AG04449 (cell line): ENCODE measurements at places on chromosomes 12 and 14.

DNA sequence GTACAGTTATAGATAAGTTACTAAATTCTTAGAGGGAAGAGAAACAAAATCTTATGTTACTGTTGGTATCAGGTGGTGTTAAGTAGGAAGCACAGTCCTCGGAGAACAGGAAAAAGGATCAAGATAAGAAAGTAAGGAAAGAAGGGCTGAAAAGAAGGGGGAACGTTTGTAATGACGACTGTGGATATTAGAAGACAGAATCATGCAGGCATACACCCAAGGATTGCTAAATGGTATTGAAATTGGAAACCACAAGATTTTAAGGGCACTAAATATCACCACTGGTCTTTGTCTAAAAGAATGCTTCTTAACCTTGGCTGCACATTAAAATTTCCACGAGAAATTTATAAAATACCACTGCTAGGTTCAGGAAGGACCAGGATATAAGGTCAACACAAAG lies 34.1 kb upstream of the ERGIC2 start:
- DNase-seq, result no peak

- DNase-seq, result no peak
These were observed 100.4 kb upstream of the PMCH start for GRCh38 chr12:102298022-102298421.

DNA sequence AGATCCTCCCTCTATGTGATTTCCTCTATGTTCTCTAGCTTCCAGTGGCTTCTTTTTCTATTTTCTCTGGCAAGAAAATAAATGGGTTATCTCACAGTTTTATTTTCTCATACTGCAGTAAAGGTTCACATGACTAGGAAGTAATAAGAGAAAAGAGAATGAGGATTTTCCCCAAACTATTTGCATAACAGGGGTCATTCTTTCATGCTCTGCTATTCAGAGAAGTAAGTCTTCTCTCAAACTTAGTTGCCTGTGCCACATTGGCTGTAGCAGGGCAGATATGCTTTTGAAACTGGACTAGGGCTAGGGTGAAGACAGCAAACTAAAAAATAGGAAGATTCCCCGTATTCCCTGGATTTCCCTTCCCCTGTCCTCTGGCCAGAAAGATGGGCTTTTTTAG lies 57.4 kb downstream of the ACSM4 start:
- DNase-seq, result no peak

- DNase-seq, result no peak
These were observed 44.7 kb upstream of the USP15 start for GRCh38 chr12:62215506-62215905.

DNA sequence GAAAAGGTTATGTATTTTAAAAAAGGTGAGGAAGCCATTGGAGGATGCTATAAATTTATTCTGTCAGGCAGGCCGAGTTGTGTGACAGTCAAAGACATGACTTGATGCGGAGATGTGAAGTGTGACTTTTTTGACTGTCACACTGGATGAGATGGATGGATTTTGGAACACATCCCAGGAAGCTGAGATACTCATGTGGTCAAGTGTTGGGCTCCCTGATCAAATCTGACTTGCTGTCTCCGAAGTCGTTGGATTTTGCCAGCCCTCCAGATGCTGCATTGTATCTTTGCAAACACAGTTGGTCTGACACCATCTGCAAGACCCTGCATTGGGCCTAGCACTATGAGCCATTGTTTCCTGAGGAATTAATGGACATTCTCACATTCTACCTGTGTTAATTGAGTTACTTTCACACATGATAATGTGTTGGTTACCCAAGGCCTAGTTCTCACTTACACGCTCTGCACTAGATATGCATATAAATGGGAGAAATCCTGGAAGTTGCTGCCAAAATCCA lies 204.0 kb upstream of the PRKD1 start:
- DNase-seq, result no peak

- DNase-seq, result no peak
These were observed 31.0 kb downstream of the NFYB start for GRCh38 chr12:104106965-104107364.

GRCh38 chr14:76152333-76152681 lies 585 bp downstream of the GPATCH2L start:
- peak; percentile 53 for DNase-seq

GRCh38 chr12:56116267-56117081 lies at the start of gene RPL41:
TSS of gene RPL41 (plus strand) at chr12:56116633.
- DNase-seq, result peak; percentile 50

DNA sequence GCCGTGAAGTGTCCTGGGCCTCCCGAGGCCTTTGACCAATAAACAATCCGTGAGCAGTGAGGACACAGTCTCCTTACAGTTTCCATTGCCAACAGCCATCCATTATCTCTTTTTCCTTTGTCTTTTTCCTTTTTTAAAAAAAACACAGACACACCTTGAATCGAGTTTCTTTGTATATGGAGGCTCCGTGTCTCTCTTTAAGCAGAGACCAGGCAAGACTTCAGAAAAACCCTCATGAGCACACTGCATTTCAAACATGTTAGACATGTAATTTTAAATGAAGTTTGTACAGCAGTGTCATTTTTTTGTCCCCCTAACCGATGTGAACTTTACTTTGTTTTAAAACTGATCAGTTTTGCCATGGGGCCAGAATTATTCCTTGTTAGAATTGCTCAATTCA lies 111.1 kb downstream of the SPTSSA start:
- no peak for DNase-seq

GRCh38 chr14:71529848-71530247 lies 402.4 kb upstream of the RGS6 start:
- DNase-seq, result no peak

GRCh38 chr14:95514131-95515079 lies 2.0 kb downstream of the SYNE3 start:
- no peak for DNase-seq

DNA sequence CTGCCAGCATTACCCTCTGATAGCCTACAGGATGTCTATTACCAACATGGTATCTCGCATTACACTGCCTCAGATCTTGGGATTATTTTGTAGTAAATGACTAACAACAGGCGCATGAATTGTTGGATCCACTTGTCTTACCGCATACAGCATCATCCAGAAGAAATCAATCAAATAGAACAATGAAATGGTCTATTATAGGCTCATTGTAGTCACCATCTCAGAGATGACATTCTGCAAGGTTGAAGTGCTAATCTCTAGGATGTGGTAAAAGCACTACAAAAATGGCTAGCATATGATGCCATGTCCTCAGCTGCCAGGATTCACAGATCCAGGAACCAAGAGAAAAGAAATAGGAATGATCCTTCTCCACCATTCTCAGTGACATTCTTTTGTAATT lies 52.0 kb downstream of the WASHC3 start:
- DNase-seq, result no peak

- DNase-seq, result no peak
These were observed 907.0 kb downstream of the BCL11B start for GRCh38 chr14:98364961-98365360.

DNA sequence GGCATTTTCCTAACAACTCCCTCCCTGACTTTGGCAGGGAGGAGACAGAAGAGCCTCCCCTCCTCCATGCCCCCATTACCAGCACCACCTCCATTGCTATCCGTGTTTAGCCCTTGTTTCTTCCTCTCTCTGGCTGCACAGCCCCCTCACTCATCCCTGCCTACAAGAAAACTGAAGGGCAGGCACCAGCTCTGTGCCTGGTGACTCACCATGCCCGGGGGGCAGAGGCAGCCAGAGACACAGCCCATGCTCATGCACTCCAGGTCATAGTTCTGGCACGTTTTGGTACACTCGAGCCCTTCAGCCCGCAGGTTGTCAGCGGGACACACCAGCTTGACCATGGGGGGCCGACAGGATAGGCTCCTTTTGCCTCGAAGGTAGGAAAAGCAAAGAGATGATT lies 80.4 kb downstream of the VWF start:
- no peak for DNase-seq

DNA sequence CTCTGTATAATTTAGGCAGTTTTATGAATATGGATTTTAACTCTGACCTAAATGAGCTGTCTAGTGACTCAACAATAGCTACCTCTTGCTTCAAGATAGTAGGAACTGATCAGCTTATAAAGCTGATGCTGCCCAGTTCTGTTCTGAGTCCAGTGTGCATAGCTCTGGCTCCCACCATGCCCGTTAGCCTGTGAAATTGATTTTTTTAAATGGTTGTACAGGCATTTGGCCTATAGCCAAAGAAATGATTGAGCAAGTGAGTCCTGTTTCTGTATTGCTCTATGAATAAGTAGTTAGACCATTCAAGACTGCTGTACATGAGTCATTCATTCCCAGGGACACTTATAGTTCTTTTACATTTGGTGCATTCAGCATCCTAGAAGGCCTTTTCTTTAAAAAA lies 36.4 kb downstream of the SAMD4A start:
- DNase-seq, result no peak

- no peak for DNase-seq
These were observed 173.2 kb downstream of the BRMS1L start for GRCh38 chr14:35999294-35999693.

DNA sequence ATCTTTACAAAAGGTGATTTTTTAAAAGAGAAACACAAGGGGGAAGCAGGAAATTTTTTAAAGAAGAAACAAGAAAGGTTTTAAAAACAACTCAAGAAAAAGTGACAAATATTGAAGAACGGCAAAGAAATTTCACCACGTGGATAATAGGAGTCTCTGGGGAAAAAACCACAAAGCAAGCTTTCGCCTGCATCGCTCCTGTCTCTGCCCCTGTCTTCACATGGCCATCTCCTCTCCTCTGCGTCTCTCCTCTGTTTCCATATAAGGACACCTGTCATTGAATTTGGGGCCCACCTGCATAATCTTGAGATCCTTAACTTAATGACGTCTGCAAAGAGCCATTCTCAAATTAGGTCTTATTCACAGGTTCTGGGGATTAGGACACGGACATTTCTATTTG lies 175.8 kb downstream of the ETV6 start:
- no peak for DNase-seq

- no peak for DNase-seq
These were observed 18.1 kb upstream of the SSPN start for GRCh38 chr12:26177283-26177682.

GRCh38 chr12:116727261-116727660 lies 10.6 kb downstream of the SPRING1 start:
- no peak for DNase-seq

DNA sequence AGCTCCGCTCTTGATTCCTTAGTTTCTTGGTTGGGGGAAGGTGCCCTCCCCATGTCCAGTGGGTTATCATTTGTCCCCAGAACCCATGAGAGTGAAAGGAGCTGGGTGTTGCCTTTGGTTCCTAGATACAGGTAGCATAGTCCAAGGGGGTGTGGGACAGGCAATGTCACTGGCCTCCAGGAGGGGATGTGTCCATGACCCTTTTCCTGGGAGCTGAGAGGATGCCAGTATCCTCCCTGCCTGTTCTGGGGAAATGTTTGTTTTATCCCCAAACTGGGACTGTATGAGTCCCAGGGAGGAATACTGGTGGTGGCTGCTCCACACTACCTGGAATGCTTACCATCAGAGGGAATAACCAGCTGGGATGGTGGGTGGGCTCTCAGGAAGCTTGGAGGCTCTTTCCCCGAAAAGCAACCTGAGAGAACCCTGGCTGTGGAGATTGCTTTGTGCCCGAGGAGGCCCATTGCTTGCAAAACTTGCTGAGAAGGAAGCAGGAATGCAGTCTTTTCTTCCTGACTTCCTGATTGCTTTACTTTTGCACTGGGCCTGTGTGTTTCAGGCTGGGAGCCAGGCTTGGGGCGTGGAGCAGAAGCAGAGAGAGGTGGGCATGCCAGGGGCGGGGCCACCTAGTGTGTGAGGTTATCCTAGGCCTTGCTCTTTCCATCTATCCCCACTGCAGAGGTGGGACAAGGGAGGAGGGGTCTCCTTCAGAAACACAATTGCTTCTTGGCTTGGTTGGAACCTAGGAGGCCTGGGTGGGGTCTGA lies 715 bp upstream of the SLC10A1 start:
- no peak for DNase-seq

DNA sequence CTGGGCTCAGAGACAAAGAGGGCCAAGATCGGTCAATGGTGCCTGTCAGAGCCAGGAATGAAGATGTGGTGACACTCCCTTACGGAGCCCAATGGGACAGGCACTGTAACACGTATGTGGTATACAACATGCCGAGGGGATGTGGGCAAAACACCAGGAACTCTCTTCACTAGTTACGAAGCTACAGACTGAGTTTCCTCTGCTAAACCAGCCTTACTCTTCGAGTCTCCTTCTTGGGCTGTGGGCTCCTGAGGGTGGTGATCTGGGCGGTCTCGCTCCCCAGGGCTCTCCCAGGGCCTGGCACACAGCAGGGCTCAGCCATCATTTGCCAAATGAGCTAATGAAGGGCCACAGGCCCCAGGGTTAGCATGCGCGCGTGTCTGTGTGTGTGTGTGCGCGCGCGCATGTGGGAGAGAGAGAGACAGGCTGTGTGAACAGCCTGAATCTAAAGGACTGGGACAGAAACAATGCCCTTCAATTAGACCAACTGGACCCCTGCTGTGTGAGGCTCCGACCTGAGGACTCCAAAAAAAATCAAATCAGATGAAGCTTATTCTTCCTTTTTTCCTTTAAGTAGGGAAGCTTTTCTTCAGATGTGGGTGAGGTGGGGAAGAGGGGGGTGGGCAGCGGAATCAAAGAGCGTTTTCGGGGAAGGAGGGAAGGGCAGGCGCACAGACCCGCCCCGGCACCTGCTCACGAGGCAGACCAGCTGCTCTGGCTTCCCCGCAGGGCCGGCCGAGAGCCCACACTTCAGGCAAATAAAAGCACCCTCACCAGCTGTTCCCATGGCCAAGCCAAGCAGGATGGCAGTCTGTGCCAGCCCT lies 42.5 kb downstream of the CCDC88C start:
- DNase-seq, result no peak

GRCh38 chr12:67370979-67371378 lies 101.8 kb downstream of the CAND1 start:
- DNase-seq, result no peak

DNA sequence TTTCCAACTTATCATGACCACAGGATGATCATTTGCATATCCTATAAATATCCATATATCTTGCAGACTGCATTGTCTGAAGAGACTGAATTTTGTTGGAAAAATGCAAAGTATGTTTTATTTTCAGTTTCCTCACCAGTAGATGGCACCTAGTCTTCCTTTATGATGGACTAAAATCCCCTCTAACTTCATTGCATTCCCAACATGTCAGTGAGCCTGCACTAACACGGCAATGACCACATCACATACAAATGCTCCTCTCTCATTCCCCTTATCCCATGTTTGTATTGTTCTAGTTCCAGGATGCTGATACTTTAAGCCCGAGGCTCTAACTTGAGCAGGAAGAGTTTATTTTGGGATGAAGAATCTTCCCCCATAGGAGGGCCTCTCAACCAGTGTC lies 24.7 kb upstream of the MYBPC1 start:
- DNase-seq, result peak; percentile 31

- DNase-seq, result no peak
These were observed 8.1 kb upstream of the ALDH1L2 start for GRCh38 chr12:105092336-105092735.

GRCh38 chr12:107134558-107134957 lies 41.2 kb upstream of the CRY1 start:
- no peak for DNase-seq
